Thyroid gland (tissue), 4 donors: ENCODE measurements at places on chromosomes 5 and 9.
A peak's percentile ranks its signal among the peaks of the same experiment; 100 is the strongest.

DNA sequence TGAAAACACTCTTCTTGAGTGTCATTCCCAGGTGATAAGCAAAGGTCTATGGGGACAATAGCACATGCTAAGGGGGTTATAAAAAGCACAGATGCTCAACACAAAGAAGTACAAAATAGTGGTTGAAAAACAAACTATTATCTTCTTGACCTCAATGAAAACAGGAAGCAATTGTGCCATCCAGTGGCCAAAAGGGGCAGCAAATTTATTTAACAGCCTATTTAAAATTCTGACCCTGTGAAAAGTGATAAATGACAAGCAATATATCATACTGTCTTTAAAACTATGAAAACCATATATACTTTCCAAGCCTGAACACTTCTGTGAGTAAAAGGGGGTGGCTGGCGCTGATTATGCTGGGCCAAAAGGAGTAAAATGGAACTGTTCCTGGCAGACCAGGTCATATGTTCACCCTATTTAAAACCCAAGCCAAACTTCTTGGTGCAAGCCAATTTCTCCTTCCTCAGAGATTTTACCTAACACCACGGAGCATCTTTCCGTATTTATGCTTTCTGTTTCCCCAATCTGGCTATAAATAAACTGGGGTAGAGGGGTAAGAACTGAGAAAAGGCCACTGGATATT lies 29.7 kb downstream of the TEX10 start:
- DNase-seq: peak; percentile 50

DNA sequence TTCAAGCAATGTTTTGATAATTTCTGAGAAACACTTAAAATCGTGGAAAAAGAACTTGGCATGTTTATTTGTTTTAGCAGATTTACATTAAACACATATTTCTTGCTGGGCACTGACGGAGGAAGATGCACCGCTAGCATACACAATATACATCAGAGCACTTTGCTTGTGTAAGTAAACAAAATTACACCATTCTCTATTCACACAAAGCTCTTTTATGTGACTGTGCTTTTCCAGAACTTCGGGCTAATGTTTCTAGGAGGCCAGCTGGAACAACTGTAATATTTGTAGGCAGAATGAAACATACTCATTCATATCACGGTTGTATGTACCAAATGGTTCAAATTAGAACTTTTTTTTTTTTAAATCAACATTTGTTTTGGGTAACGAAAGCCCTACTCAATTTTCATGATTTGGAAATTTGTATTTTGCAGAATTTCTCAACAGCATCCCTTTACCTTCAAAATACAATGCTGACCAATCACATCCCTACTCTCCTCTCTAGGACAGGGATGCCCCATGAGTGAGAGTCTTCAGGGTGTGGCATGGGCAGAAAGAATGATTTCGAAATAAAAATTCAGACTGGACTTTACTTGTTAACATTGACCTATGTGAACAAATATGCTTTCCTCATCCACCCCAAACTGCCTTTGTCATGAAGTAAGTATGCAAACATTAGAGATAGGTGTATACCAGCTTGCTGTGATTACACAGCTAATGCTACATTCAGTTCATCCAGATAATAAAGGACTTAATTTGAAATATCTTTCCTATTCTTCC lies 425.1 kb downstream of the BNC2 start:
- no peak for DNase-seq

- peak; percentile 1 for DNase-seq
Observed at GRCh38 chr9:128114326-128115186, 13.0 kb downstream of the PTGES2 start.

DNA sequence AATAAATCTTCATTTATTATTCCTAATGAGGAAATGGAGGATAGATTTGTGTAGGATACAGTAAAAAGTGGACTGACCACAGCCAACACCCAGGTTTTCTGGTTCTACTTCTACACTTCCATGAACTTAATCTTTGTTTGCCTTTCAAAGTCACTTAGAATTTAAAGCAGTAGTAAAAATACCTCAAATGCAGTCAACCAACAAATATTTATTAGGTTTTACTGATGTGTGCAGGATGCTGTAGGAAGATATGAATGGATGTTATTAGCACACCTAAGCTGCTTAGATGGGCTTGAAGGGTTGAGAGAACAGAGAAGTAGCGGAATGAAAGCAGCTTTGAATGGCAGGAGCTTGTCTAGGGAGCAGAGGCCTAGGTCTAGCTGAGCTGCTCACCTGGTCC lies 201.1 kb downstream of the PALM2AKAP2 start:
- DNase-seq: no peak

DNA sequence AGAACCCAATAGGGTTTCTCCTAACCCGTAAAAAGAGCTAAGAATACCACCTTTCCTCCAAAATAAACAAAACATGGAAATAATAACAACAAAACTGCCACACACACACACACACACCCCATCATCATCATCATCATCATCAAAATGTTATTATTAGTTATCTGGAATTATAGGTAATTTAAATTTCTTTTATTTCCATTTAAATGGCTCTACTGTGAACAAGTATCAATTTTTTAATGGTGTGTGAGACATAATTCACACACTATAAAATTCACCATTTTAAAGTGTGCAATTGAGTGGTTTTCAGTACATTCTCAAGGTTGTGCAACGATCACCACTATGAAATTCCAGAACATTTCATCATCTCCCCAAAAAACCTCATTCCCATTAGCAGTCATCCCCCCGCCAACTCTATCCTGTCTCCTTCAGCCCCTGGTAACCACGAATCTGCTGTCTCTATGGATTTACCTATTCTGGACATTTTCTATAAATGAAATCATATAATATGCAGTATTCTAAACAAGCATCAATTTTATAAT lies 172.7 kb downstream of the ROR2 start:
- DNase-seq: no peak

GRCh38 chr5:95892784-95893354 lies 68.8 kb downstream of the ELL2 start:
- peak; percentile 41 for DNase-seq
